ENCODE measurements at places on chromosomes 6 and 20.

GRCh38 chr20:38414769-38415450, 20.2 kb downstream of the SNHG17 start:
- no peak for DNase-seq

DNA sequence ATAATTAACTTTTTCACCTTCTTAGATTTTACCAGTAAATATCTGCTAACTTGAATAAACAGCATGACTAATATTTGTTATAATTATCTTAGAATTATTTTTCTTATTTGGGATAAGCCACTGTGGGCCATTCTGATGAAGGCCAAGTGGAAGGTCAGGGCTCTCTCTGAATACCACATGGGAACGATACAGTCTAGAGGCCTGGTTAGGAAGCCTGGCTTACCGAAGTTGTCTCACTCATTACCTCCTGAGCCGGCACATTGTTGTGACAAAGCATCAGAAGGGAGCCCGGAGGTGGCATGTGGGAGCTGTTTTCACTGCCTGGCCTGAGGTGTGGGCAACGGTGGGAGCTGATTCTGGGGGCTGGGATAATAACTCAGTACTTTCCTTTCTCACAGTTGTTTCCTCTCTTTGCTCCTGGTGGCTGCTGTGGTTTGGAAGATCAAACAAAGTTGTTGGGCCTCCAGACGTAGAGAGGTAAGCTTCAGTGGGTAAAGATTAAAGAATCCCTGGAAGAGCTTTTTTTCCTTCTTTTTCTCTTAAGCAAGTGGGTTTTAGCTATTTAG, 29.2 kb downstream of the GFRA4 start:
- DNase-seq = no peak

DNA sequence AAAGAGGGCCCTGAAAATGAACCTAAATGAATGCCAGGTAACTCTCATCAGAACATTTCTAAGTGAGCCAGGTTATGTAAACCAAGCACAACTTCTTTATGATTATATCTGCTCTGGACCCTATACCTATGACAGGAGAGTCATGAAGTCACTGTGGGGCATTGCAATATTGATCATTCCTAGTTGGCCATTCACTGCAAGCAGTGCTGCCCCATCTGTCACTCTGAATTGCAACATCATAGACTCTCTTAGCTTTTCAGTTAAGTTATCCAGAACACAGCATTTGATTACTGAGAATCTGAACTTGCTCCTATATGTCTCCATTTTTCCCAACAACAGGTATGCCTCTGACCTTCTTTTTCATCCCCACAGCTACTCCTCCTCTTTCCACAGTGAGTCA, 3.3 kb downstream of the COL21A1 start:
- no peak for DNase-seq

DNA sequence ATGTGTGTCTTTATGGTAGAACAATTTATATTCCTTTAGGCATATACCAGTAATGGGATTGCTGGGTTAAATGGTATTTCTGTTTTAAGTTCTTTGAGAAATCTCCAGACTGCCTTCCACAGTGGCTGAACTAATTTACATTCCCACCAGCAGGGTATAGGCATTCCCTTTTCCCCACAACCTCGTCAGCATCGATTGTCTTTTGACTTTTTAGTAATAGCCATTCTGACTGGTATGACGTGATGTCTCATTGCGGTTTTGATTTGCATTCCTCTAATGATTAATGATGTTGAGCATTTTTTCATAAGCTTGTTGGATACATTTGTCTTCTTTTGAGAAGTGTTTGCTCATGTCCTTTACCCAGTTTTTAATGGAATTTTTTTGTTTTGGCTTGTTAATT, 5.3 kb upstream of the TASP1 start:
- DNase-seq = no peak

DNA sequence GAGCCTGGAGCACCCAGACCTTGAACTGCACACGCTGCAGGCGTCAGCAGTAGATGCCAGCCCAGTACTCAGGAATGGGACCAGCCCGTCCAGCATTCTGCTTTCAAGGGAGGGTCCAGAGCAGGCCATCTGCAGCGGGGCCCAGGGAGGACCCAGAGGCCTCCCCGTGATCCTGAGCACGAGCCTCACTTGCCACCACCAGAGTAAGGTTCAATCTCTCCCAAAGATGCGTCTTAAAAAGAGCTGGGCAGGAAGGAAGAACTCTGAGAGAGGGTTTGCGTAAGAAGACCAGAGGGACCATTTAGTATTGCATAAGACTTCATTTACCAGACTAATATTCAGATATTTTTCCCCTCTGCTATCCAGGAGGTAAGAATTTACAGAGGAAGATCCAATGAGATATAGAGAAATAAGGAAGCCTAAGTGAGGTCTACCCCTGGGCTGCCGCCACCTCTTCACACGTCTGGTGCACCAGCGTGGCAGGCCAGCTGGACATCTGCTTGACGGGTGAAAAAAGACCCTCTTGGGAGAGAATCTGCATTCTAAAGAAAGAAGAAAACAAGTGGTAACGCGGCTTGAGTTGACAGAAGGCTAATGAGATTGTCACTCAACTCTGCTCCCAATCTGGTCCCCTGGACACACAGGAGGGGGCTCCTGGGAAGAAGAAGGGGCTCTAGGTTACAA, 107.3 kb downstream of the PRND start:
- no peak for DNase-seq

DNA sequence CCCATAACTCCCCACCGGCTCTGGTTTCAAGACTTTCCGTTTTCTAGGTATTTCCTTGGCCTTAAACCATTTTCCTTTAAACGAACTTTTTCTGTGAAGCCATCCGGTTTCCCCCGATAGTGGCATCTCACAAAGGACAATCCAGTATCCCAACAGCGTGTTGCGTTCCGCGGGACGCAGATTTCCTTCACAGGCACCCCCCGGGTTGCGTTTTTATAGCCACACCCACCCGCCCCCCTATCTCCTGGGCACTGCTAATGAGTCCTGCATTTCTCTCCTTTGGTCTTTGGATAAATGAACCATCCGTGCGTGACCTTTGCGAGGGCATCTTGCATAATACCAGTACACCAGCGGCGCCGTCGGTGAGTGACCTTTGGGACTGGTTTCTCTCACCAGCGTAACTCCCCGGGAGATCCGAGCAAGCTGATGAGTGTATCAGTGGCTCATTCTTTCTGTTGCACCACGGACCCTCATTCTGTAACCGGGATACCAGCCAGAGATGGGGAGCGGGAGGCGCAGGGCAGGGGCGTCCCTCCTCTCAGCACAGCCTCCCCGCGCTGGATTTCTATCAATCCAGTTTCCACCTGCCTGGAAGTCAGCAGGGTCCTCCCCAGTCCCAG, 586 bp upstream of the NQO2 start:
- DNase-seq = no peak

DNA sequence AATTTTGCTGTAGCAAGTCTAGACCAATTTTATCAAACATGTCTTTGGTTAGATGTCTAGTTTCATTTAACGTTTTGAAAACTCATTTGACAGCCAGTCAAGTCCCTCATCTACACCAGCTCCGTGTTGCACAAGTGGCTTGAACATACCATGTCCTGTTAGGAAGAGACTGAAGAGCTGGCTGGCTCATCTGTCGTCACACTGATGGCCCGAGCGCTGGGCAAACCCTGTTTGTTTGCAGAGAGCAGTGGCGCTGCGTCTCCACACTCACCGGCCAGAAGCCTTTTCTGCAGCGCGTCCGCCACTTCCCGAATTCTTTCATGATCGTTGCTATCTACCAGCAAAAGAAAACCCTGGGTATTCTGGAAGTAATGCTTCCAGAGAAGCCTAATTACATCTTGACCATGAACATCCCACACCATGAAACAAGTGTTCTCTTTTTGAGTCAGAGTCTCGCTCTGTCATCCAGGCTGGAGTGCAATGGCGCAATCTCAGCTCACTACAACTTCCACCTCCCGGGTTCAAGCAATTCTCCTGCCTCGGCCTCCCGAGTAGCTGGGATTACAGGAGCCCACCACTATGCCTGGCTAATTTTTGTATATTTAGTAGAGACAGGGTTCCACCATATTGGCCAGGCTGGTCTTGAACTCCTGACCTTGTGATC, 10.7 kb upstream of the TCFL5 start:
- DNase-seq = no peak

- no peak for DNase-seq
These were observed 228.3 kb downstream of the CLIC5 start for GRCh38 chr6:45787384-45787783.

- no peak for DNase-seq
These were observed 45.7 kb downstream of the TAF4 start for GRCh38 chr20:62019881-62020492.

DNA sequence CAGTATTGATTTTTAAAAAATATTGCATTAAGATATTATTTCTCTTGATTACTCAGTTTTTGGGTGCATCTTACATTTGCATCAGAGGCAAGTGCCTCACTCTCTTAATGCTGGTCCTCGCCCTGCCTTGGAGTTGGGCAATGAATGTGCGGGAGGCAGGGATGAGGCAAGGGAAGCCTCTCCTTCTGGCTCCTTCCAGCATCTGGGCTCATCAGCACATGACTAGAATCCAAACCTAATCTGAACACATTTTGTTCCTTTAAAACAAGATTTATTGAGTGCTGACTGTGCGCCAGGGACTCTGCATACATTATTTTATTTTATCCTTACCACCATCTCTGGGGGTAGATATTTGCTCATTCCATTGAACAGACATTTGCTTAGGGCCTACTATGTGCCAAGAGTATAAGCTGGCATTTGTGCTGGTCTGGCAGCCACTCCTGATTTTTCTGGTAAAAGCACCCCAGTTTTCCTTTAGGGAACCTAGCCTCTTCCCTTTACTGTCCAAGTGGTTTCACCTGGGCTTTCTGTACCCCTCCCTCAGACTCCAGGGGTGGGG, 71.9 kb upstream of the ZNFX1 start:
- no peak for DNase-seq

DNA sequence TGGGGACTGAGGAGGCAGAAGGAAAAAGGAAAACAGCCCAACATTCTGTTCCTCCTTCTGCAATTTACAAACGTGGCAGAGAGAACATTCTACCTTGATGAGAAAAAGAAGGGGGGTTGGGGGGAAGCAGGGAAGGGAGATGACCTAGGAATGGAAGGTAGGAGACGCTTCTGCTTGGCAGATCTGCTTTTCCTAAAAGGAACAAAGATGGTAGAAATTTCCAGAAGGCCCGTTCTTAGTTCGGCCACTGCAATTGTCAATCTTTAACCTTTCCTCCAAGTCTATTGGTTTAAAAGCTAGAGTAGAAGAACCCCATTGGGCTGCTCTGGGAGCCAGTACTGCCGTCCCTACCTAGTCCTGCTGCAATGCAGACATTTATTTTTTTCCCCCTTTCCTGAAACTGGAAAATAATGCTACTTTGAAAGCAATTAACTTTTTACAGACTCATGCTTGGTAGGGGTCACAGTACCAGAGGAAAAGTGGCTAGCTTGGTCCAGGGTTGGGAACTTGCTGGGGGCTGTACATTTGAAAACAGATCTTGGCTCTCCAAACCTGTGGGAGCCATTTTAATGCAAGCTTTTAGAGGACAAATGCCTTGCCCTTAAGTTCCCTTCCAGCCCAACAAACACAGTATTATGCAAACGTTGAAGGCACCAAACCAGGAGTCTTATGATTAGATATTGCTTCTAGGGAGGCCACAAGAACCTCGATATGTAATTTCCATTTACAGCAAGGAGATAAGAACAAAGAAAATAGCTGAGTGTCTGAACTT, 2.6 kb downstream of the ZMYND8 start:
- no peak for DNase-seq

DNA sequence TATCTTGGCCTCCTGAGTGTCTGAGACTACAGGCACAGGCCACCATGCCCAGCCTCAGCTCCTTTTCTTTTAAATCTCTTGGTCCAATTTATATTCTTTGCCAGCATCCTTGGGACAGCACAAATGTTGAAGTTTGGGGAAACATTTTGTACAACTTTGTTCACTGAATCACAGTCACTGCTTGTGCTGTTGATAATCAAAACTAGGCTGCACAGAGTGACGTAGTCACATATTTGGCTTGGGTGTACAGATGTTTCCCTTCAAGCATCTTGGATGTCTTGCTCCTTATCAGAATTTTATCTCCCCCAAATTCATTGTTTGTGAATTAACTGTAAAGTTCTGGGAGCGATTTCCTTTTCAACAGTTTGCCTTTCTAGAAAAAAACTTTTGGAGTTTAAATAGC, 17.9 kb downstream of the CARMIL1 start:
- DNase-seq = no peak

- no peak for DNase-seq
These were observed 43.4 kb upstream of the CDYL start for GRCh38 chr6:4732691-4733315.

- DNase-seq = no peak
These were observed 14.1 kb downstream of the ENPP5 start for GRCh38 chr6:46156701-46157100.

- no peak for DNase-seq
These were observed 5.0 kb downstream of the VSX1 start for GRCh38 chr20:25076731-25077609.

DNA sequence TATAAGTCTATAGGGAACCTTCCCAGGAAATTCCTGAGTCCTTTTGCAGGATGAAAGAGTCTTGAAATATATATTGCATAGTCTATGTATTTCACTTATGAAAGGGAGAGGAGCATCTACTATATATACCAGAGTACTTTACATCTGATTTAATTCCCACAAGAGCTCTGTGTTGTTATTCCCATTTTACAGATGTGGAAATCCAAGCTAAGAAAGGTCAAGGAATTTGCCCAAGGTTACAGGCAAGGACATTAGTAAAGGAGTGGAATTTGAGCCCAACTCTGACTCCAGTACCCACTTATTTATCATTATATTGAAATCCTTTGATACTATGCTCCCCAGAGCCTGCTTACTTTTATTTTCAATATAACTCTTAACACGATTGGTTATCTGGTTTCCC, 2.6 kb downstream of the SESN1 start:
- DNase-seq = no peak

- no peak for DNase-seq
These were observed 24.5 kb downstream of the PLCB4 start for GRCh38 chr20:9093218-9093957.

DNA sequence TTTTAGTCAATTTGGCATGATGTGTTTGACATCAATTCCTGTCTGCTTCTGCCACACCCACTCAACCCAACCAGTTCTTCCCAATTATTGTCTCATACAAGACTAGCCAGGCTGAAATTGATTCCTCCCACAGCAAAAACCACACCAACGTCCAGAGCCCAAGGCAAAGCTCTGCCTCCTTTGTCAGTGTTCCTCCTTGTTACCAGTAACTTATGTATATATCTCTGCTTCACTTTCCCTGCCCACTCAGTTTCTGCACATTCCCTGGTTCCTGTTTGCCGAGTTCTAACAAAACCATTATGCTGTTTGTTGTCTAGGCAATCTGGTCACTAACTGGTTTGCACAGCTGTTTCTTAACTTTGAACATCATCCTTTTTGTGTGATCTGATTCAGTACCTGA, 547.9 kb upstream of the PTCHD4 start:
- DNase-seq = no peak

- DNase-seq = no peak
These were observed 1.4 kb downstream of the CUTA start for GRCh38 chr6:33416386-33417127.

DNA sequence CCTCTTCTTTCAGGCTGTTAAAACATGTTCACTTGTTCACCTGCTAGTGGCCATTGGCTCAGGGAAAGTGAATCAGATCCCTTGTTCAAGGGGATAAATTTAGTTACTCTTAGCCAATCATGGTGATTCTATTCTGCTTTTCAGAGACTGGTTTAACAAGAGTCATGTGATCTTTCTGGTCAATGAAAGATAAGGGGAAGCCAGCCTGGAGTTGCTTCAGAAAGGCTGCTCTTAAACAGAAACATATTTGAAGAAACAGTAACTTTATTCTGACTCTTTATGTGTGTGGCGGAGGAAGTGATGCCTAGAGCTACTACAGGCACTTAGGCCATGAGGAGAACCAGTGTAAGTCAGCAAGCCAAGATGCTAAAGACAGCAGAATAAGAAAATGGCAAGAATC, 28.1 kb upstream of the AHI1 start:
- DNase-seq = no peak

- no peak for DNase-seq
These were observed 256.6 kb downstream of the KHDC1L start for GRCh38 chr6:72968704-72969103.

All from stimulated activated CD4-positive, alpha-beta T cell treated with anti-CD3 and anti-CD28 coated beads, TNF-alpha, amount 100 ng/mL, for 48 hours (primary cell).